ENCODE measurements at places on chromosomes 12 and 14.

- no peak for DNase-seq
Measured at GRCh38 chr12:24773996-24774395, 174.9 kb downstream of the BCAT1 start.

GRCh38 chr14:48849741-48850322 lies 736.3 kb downstream of the RPS29 start:
- no peak for DNase-seq

DNA sequence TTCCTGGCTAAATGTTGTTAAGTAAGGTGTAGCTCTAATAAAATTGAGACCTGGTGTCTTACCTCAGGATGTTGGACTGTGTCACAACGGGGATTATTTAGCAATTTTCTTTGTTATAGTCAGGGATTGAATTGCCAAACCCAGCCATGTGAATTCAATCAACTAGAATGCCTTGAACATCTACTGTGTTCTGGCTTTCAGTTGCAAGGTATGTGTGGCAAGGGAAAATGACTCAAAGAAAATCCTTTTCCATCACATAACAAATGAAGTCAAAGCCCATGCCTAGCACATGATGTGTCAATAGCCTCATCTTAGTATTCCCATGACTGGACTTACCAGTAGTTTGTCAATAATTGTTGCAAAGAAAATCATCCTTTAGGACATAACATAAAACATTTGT lies 519.8 kb upstream of the FLRT2 start:
- DNase-seq = no peak

DNA sequence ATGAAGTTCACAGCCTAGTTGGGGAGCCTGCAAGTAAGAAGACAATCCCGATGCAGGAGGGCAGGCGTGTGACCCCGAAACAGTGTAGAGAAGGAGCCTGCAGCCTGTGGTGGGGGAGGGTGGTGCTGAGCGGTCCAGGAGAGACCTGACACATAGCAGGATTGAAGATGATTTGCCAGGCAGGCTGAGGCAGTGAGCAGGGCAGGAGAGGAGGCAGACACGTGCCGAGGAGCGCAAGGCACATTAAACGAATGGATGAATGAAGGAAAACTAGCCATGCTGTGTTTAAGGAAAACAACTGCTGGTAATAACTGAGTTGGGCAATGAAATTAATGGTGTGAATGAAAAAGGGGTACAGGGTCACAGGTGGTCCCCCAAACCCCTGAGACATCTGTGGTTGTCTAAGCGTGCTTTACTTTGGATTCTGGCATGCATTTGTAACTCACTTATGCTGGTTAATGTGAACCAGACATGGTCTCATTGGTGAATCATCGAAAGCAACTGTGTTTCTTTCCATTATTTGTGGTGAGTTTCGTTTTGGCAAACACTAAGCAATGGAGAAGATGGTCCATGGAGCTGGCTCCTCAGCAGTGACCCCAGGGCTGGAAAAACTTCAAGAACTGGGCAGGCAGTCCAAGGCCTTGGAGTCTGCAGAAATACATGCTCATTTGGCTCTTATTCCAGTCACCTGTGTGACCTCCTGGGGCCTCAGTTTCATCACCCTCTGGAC lies 96.9 kb upstream of the EVL start:
- DNase-seq = no peak

DNA sequence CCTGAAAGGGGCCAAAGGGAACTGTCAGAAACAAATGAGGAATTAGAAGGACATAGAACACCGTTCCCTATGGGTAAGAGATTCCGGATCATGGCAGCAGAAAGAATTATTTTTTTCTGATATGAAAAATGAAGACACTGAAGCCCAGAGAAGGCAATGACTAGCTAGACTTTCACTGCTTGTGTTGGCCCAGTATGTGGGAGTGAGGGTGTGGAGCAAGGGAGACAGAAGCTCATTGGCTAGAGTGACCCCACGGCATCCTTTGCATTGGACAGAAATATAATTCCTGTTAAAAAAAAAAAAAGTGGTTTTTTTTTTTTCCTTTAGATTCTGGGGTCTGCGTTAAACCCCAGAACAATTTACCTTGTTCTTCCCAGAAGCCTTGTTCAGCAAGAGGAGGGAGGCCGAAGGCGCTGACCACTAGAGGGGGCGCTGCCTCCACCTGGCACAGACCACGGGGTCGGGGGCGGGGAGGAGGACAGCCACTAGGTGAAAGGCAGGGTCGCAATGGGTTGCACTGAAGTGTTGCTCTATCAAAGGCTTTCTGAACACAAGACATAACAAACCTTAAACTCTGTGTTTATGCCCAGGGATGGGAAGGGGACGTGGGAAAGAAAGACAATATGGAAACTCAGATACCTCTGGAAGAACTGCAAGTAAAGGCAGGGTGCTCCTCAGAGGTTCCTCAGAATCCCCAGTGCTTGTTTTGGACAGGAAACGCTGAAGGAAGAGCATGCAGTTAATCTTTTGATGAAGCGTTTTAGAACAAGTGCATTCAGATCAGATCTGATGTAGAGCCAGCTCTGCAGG lies 156.8 kb downstream of the KCNA5 start:
- no peak for DNase-seq

GRCh38 chr14:100733152-100733850 lies 6.6 kb downstream of the DLK1 start:
- DNase-seq = no peak

DNA sequence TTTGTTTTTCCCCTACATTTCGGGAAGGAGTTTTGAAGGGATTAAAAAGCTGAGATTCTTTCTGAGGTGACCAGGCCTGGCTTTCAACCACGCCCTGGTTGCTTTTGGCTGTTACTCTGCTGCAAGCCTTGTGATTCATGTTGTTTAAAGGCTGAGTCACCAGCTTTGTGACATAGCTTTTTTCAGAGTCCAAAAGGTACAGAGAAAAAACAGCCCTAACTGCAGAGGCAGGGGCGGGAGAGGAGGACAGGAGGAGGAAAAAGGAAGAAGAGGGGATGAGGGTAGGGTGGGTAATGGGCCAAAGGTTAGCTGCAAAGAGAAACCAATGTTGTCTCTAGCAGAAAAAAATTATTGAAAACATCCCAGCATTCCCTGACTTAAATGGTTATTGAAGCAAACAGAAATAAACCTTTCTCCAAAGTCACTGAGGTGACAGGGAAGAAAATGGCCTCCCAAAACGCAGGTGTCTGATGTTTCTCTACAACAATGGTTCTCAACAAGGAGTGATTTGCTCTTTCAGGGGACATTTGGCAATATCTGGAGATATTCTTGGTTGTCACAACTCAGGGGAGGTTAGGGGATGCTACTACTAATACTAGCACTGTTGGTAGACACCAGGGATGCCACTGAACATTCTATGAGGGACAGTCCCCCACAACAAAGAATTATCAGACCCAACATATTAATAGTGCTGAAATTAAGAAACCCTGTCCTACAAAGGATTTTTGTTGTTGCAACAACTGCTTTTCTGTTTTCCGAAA lies 2.1 kb upstream of the UBC start:
- no peak for DNase-seq

DNA sequence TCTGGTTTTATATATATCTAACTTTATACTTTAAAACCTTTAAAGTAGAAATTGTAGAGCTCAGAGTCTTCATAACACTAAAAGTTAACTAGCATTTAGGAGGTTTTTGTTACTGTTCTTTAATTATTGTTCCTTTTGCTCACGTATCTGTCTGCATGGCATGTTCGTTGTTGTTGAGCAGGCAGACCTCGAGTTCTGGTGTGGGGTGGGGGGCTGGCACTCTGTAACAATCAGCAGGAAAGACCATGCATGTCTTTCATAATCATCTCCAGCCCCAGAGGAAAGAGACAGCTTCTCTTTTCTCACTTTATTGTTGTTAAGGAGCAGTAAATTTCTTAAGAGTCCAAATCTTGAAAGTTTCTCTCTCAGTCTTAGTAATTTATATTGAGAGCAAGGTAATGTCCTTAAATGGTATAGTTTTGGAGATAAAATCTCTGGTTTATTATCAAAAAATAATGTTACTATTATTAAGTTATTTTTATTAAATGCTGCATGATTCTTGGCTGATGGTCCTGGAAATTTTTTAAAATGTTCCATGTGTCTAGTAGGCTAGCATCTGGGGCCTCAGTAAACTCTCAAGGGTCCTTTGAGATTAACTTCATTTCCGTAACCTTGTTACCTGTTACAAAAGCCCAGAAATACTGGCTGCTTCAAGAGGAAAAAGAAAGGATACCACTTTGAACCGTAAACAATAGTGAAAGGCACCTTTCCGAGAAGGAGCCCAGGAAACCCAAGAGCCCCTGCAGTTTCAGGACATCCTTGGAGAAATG lies 30.3 kb downstream of the CKB start:
- DNase-seq = no peak

DNA sequence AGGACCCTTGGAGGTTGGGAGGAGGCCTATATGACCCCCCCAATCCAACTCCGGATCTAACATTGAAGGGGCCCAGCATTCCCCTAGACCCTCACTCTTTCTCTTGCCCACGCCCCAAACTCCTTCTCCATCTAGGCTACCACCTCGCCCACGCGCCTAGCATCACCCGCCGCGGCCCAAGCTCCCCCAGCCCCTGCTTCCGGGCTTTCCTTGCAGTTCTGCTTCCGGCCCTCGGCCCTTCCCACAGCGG lies 445 bp downstream of the CERS5 start:
- no peak for DNase-seq

GRCh38 chr14:55302367-55303124 lies 31.3 kb downstream of the FBXO34 start:
- DNase-seq = no peak

GRCh38 chr12:109919456-109919855 lies 19.4 kb downstream of the TCHP start:
- DNase-seq = no peak

- DNase-seq = no peak
Measured at GRCh38 chr12:110269622-110270124, 11.4 kb upstream of the ATP2A2 start.

DNA sequence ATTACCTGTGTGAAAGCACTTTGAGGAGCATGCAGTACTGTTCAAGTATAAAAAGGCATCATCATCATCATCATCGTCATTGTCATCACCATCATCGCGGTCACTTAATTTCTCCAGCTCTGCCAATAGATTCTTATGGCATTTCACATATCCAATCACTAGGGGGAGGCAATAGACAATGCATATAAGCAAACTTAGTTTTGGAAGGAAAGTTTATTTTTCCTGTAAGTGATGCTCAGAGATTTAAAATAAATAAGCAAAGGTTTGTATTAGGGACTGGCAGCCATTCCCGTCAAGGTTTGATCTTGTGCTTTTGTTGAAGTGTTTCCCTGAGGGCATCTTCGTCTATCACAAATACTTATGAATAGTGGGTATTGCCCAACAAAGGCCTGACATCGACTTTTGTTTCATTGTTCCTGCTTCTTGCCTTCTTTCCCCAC lies 127.4 kb downstream of the KTN1 start:
- no peak for DNase-seq

DNA sequence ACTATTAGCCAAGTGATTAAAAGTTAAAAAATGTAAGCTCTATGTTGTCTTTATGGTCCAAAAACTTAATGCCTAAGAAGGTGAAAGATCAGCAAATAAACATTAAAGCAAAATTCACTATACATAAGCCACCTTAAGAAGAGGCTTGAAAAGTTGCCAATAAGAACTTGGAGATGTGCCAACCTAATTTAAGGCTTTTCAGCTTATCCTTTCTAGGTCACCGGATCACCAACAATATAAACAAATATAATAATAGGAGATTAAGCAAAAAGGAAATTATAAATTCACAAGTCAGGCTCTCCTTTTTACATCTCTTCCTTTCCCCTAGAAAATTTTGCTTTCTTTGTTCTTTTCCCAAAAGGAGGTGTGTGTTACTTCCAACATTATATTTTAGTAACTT lies 30.9 kb downstream of the SLC2A3 start:
- no peak for DNase-seq

DNA sequence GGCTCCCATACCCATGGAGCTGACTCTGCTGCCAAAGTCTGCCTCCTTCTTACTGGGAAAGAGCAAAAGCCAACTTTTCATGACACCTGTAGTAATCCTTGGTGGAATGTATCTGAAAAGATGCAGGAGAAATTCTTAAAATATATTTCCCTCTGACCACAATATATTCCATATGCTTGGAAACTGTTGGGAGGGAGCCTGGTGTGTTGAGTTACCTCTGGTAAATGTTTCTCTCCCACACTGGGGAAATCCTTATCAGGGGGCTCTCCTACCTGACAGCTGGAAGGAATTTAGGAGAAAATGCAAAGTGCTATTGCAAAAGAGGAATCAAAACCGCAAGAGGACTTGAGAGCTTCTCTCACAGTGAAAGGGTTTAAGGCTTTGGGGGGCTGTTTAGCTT lies 139.4 kb downstream of the TBX5 start:
- DNase-seq = no peak

DNA sequence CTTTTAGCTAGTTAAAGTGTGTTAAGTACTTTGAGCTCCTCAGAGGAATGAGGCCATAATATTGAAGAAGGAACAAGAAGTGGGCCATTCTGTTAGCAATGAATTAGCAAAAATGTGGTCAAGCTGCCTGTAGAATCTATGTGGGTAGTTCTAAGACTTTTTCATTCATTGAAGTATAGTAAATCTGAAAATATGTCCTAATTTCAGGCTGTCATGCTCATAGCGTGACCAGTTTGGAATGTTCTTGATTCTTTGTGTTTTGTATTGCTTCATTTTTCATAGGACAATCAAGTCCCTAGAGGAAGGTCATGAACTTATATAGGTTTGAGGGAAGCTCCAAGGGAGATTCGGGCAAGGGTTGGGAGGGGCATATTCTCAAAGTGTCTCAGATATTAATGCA lies 11.4 kb downstream of the ATP23 start:
- no peak for DNase-seq

GRCh38 chr12:109462868-109463692 lies 14.0 kb downstream of the KCTD10 start:
- DNase-seq = no peak

DNA sequence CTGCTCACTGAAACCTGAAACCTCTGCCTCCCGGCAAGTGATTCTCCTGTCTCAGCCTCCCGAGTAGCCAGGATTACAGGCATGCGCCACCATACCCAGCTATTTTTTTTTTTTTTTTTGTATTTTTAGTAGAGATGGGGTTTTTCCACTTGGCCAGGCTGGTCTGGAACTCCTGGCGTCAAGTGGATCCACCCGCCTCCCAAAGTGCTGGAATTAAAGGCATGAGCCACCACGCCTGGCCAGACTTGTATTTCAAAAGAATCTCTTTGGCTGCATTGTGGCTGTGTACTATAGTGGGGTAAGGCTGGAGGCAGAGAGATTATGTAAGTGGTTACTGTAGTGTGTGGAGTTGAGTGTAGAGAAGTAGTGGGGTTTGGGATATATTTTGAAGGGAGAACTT lies 35.1 kb downstream of the TRHDE start:
- DNase-seq = no peak

GRCh38 chr12:96989916-96990315 lies 82.9 kb downstream of the NEDD1 start:
- DNase-seq = peak; percentile 6

GRCh38 chr14:64506721-64507120 lies 2.2 kb downstream of the ZBTB1 start:
- no peak for DNase-seq

DNA sequence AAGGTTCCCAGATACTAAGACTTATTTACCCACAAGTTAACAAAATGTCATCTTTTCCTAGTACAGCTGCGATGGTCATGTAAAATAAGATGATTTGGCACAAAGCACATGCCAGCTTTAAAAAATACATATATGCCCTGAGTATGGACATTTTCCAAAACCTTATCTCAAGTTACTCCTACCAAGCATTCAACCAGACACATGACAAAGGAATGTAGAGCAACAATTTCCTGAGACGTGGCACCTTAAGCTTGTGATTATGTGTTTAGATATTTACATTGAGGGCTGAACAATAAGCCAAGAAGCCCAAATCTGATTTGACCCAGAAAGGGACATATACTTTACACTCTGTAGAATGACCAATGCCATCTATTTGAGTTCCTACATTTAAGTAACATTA lies 24.5 kb upstream of the OVCH1 start:
- DNase-seq = no peak

- no peak for DNase-seq
Measured at GRCh38 chr14:21534576-21534975, 8.4 kb upstream of the SALL2 start.

Data from NCI-H446 treated with DMSO at 0.1 percent for 48 hours (cell line).